ENCODE measurements at places on chromosomes 7 and 10.
A peak's percentile ranks its signal among the peaks of the same experiment; 100 is the strongest.

DNA sequence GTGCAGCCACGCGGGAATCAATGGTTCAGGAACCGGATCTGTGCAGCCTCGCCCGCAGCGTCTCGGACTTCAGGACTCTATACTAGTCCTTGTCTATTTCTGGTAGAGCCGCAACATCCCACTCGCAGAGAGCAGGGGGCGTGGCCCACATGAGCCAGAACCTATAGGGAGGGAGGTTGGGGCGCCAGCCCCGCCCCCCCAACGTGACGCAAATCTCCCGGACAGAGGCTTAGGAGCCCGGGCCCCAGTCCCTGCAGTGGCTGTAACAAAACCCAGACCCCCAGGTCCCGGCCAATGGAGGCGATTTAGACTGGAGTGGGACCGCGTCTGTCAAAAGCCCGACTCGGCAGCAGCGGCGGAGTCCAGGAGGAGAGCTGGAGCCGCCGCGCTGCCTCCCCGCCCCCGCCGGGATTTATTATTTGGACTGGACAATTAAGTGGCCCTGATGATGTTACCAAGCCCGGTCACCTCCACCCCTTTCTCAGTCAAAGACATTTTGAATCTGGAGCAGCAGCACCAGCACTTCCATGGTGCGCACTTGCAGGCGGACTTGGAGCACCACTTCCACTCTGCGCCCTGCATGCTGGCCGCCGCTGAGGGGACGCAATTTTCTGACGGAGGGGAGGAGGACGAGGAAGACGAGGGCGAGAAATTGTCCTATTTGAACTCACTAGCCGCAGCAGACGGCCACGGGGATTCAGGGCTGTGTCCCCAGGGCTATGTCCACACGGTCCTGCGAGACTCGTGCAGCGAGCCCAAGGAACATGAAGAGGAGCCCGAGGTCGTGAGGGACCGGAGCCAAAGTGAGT, at the start of gene NKX2-3:
TSS of gene NKX2-3 (plus strand) at position 256 of the 809 bp plus-strand sequence. CDS start at position 446, 190 bp downstream.
- DNase-seq: peak; percentile 37

GRCh38 chr10:123565691-123566660, 100.2 kb upstream of the GPR26 start:
- no peak for DNase-seq

- no peak for DNase-seq
Measured at GRCh38 chr10:111984057-111984456, 199.5 kb downstream of the GPAM start.

GRCh38 chr7:101519324-101520023, 109.6 kb downstream of the MYL10 start:
- no peak for DNase-seq

DNA sequence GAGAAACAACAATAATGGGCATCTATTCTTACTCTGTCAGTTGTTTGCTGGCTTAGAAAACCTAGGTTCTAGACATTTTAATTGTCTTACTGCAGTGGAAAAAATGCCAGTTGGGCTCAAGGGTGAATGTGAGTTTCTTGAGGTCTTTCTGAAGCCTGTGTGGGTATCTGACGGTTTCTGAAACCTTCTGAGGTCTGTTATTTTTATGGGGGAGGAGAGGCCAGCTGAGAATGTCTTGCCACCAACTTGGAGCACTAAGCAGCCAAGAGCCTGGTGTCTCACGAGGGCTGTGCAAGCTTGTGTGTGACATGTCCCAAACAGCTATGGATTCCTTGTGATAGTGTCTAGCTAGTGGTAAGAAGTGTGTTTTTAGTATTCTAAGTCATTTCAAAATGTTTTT, 24.2 kb upstream of the DDC start:
- DNase-seq: no peak

- DNase-seq: no peak
Measured at GRCh38 chr10:66931340-66931948, 5.6 kb downstream of the LRRTM3 start.

GRCh38 chr7:141356161-141356560, 195.0 kb upstream of the AGK start:
- no peak for DNase-seq

DNA sequence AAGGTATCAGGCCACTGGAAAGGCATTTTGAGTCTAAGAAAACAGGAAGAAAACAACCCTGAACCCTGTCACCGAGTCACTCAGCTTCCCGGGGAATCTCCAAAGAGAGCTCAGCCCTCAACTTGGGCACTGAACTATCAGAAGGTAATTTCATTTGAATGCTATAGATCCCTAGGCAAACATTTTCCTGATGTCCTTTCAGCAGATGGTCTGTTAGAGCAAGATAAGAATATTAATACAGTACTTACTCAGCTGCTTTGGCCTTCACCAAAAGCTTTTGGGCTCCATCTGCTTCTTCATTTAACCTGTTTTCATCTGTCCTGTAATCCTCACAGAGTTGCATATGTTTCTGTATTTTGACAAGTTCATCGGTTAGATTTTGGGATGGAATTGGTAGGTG, 34.2 kb upstream of the LAMB1 start:
- no peak for DNase-seq

- DNase-seq: no peak
Measured at GRCh38 chr10:124550293-124551034, 88.8 kb downstream of the LHPP start.

DNA sequence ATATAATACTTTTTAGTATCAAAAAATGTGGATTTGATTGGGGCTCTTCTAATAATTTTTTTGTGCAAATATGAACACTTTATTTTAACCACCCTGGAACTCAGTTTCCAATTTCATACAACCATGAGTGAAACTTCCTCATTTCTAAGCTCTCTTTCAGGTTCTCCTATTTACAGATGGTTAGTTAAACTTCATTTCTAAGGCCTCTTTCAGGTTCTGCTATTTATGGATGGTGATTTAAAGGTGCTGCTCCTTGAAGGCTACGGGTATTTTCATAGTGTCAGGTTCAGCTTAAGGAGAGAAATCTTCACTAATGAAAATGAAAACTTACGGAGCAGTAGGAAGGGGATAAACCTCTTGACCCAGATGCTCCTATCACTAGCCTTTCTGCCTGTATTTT, 568.3 kb downstream of the KIF20B start:
- DNase-seq: no peak
